Skeletal muscle cell (primary cell): ENCODE measurements at places on chromosomes 3 and 15.
A peak's percentile ranks its signal among the peaks of the same experiment; 100 is the strongest.

DNA sequence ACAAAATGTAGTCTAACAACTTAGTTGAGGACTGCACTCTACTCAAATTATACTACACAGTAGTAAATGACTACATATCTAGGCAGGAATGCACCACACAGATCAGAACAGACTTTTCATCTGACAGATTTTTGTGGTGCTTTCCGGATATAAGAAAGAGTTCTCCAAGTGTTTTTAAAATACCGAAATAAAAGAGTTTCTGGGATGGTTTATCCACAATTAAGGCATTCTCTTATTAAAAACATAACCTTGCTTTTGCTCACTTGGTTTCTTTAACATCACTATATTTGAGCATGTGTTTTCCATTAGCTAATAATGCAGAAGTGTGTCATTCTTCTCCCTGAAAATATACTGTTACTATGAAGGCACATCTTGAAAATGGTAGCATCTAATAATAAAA lies 132.9 kb downstream of the MAGI1 start:
- DNase-seq: no peak

- no peak for DNase-seq
Measured at GRCh38 chr3:140068494-140069017, 133.6 kb downstream of the CLSTN2 start.

DNA sequence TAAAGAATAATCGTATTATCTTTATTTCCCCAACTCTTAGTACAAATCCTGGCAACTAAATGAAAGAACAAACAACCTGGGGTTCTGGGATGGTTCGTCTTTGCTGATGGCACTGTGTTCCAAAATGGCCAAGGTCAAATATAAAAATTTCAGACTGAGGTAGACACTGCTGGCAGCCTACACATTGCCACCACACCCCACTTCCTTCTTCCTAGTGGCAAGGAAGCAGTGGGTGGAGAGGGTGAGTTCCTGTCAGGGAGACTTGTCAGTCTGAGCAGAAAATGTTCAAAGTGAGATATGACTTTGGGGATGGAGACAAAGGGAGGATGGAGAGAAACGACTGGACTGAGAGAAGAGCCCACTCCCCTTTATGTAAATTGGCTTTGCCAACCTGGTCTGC lies 69.6 kb downstream of the LMCD1 start:
- no peak for DNase-seq

DNA sequence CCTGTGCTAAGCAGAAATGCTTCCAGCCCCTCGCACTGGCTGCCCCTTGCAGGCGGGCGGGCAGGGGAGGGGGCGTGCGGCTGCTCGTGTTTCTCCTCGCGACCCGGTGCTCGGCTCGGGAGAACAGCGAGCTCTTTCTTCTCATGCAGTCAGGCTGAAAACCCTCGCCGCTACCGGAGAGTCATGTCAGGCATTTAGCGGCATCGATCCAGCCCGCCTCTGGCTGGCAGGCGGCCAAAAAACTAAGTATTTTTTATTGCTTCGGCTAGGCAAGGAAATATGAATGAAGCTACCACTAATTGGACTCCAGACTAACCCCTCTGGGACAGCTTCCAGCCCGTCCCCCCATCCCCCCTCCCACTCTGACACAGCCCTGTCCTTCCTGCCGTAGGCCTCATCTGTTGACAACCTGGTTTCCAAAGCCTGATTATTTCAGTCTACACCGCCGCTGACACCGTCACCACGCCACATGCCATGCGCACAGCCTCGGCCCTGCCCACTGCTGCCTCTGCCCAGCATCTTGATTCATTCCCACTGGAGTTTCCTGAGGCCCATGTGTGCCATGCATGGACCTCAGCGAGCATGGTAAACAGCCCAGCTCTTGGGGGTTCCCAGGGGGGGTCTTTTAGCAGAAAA lies 35.3 kb downstream of the TLE3 start:
- peak; percentile 94 for DNase-seq

DNA sequence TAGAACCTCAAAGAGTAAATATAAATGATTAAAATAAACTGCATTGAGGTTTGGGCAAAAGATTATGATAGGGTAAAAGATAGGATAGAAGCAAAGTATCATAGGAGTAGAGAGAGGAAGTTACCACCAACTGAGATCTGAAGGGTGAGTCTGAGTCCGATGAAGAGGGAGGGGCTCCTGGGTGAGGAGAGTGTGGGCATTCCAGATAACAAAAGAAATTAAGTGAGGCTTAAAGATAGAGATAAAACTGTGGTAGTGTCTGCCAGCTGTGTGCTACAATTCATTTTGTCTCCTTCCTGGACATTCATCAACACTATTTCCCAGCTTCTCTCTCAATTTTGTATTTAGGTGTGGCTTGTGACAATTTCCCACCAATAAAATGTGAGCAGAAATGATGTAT lies 343.0 kb upstream of the PLSCR5 start:
- no peak for DNase-seq

DNA sequence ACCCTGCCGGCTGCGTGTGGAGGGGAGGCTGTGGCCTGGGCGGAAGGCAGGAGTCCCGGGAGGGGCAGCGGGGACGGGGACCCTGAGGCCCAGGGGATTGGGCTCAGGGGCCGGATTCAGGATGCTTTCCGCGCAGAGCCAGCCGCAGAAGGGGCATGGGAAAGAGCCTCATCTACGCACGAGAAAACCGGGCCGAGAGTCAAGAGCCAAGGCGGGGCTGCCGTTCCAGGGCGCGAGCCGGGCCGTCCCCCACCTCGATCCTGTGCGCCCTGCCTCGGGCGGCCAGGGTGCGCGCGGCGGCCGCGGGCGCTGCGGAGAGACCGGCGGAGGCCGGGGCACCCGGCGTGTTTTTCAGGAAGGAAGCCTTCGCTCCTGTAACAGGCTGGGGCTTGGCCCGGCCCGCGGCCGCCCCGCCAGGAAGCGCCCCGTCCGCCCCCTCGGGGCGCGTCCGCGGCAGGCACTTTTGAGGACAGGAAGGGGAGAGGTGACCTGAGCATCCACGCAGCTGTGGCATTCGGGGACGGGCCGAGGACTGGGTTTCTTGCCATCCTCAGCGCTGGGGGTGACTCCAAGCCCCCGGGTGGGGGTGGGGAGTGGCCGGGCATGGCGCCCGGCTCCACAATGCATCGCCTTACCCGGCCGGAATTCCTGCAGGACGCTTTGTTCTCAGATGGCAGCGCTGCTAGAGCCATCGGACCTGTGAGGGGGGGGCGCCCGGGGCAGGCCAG lies 62.3 kb upstream of the GATA2 start:
- DNase-seq: no peak
